Natural killer cell treated with Interleukin-12 subunit alpha and Interleukin-12 subunit beta and Interleukin-15 and Interleukin-18, amount 100 ng/mL, for 72 hours (primary cell): ENCODE measurements at places on chromosomes 5 and 9. TPM values are rescaled to one million over a fixed set of nuclear protein-coding genes. Genes with fewer than 3 reads are reported as not detected.

DNA sequence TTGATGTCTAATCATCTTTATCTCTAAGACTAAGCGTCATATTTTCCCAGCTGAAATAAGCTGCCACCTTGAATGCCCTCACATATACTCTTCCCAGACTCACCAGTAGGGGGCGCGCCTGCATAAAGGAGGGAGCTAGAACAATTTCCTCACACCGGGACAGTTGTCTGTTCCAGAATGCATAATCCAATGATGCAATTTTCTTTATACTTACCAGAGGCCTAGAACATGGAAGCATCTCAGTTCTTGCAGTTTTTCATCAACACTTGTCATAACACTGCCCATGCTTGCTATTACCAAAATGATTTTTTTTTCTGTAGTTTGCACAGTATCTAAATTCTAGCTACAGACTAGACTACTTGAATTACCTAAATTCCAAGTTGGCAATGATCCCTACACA is 203.9 kb downstream of the FRMD3 start:
- DNase-seq = peak; percentile 81

DNA sequence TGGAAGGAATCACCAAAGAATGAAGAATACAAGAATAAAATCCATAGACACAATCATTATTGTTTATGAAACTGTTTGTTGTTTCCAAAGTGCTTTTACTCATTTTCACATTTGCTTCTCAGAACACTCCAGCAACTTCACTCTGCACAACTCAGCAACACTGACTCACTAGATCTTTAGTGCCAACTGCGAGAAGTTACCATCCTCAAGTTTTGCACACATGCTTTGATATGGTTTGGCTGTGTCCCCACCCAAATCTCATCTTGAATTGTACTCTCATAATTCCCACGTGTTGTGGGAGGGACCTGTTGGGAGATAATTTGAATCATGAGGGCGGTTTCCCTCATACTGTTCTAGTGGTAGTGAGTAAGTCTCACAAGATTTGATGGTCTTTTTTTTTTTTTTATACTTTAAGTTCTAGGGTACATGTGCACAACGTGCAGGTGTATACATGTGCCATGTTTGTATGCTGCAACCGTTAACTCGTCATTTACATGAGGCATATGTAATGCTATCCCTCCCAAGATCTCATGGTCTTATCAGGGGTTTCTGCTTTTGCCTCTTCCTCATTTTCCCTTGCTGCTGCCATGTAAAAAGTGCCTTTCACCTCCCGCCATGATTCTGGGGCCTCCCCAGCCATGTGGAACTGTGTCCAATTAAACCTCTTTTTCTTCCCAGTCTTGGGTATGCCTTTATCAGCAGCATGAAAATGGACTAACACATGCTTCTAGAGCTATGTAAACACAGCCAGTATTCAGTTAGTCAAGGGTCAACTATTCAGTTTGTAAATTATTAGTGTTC is 36.9 kb downstream of the CLINT1 start:
- no peak for DNase-seq

DNA sequence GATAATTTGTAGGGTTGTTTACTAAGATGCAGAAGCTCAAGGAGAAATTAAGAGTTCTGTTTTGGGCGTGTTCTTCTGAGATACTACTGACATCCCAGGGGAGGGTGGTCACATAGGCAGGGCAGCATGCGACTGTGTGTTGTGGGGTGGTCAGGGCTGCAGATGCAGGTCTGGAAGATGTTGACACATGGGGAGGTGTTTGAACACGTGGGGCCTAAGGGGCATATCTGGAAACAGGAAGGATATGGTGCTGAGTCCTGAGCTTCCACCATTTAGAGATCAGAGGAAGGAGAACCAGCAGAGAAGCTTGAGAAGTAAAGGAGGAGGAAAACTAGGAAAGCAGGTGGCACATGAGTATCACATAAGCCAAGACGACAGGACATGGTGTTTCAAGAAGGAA is 228.2 kb downstream of the ADGRV1 start:
- no peak for DNase-seq

GRCh38 chr5:72170101-72170500 is 62.8 kb downstream of the MAP1B start:
- DNase-seq = no peak

The RASEF gene
- total RNA-seq = not detected

GRCh38 chr9:116189683-116190082 is 36.1 kb downstream of the PAPPA start:
- no peak for DNase-seq

DNA sequence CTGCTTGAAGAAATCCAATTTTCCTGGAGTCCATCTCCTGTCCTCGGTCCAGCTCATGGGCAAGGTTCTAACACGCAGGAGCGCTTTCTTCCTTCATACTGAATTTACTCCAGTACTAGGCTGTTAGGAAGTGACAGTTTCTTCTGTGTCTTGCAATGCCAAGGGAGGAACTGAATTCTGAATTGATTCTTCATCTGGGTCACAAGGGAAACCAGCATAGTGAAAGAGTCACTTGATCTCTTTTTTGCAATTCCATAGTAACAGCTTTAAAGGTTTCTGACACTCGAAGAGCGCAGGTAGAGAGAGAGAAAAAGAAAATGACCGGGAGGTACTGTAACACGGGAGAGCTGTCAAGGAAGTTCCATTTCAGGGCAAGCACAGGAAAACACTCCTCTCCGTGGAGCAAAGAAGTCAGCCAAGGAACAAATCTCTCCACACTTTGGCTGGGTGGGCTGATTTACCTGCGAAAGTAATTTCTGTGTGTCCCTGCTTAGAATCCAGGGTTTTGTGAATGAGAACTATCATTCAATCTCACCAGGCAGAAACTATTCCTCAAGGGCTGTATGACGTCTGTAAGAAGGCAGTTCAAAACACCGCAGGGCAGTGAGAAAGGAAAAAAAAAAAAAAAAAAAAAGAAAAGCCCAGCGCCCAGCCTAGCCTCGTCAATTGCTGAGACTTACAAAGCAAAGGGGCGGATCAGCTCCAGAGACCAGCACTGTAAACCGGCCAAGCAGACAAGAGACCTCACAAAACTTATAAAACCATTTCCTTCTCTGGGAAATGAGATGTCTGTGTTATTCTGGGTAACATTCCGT is 617.8 kb downstream of the PDE4D start:
- DNase-seq = no peak

DNA sequence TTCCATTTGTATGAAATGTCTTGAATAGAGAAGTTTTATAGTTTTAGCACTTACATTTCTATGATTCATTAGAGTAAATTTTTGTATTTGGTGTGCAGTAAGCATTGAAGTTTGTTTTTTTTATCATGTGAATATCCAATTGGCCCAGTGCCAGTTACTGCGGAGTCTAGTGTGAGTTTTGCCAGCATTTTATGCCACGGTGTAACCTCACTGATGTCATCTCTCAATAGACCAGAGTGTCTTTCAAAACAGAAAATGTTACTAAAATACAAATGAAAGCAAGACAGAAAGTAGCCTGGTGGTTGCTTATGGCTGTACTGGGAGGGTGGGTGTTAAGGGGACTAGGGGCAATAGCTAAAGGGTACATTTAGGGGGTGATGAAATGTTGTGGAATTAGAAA is 62.8 kb downstream of the IPPK start:
- DNase-seq = no peak

The LCN15 gene
- total RNA-seq = not detected

The ATG10 gene
- 11.1 TPM for total RNA-seq

The KCNMB1 gene
- not detected for total RNA-seq

DNA sequence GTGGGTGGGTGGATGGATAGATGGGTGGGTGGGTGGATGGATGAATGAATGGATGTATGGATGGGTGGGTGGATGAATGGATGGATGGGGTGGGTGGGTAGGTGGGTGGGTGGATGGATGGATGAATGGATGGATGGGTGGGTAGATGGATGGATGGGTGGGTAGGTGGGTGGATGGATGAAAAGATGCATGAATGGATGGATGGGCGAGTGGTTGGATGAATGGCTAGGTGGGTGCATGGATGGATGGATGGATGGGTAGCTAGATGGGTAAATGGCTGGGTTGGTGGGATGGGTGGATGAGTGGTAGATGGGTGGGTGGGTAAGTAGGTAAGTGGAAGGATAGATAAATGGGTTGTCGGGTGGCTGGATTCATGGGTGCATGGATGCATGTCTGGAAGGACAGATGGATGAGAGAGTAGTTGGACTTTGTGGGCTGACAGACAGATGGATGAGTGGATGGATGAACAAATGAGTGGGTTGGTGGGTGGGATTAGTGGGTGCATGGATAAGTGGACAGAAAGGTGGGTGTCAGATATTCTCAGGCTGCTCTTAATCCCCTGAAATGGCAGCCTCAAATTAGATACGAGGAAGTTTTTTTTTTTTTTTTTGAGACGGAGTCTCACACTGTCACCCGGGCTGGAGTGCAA is 100.8 kb upstream of the SARDH start:
- no peak for DNase-seq

DNA sequence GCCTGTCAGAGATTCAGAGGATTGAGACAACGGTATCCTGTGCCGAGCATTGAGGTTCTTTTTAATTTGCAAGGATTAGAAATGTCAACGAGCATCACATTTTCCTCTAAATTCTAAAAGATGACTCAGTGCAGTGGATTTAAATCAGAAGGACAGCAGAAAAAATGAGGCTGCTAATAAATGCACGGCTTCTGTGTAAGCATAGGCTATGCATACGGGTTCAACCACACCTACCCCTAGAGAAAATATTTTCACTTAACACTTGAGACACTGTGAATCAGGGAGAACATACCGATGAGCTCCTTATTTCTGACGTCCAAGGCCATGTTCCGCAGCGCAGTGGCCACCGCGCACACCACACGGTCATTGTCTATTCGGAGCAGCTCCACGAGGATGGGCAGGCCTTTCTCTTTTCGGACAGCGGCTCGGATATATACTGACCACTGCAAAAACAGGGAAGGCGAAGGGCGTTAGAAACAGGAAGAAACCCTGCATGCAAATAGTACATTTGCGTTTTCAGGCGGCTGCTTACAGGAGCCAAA is 321.4 kb upstream of the DAP start:
- no peak for DNase-seq

The FSTL4 gene
- total RNA-seq = not detected

GRCh38 chr9:104589626-104590025 is 9.6 kb downstream of the OR13C5 start:
- DNase-seq = no peak

The UHRF2 gene
- 104 TPM for total RNA-seq

The SOHLH1 gene
- total RNA-seq = not detected

DNA sequence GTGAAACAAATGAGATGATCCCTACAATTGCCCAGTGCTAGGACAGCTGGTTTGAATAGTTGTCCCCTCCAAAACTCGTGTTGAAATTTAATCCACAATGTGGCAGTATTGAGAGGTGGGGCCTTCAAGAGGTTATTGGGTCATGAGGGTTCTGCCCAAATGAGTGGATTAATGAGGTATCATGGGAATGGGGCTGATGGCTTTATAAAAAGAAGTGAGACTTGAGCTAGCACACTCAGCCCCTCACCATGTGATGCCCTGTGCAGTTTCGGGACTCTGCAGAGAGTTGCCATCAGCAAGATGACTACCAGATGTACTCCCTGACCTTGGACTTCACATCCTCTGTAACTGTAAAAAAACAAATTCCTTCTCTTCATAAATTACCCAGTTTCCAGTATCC is 33.1 kb downstream of the RANBP6 start:
- no peak for DNase-seq

- DNase-seq = no peak
Measured at GRCh38 chr9:131968632-131969031, 111.0 kb downstream of the MED27 start.

DNA sequence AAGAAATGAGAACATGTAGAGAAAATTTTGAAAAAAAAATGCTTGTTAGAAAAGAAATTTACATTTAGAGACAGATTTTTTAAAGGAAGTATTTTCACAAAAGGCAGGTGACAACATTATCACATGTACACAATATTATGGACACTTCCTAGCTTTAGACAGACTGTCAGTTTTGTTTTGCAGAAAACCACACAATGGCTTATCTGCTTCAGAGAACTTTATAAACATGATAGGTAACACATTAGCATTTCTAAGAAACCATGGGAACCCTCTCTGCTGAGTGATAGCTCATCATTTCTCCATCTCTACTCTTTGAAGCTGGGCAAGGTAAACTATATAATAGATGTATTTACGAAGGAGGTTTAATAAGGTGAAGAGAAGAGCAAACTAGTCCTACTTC is 25.6 kb downstream of the POU5F2 start:
- no peak for DNase-seq

GRCh38 chr5:123303802-123304201 is 119.4 kb downstream of the CEP120 start:
- no peak for DNase-seq

The LRRC19 gene
- not detected for total RNA-seq

GRCh38 chr5:181071257-181071656 is 31.2 kb downstream of the BTNL9 start:
- no peak for DNase-seq

GRCh38 chr5:110361471-110361870 is 365.0 kb downstream of the TMEM232 start:
- DNase-seq = no peak

The FEM1C gene
- total RNA-seq = 30.8 TPM

GRCh38 chr5:175235251-175235960 is 208.6 kb downstream of the DRD1 start:
- DNase-seq = no peak

The PCDHGA10 gene
- total RNA-seq = 0.67 TPM
